Activated naive CD4-positive, alpha-beta T cell treated with anti-CD3 and anti-CD28 coated beads, Interleukin-2, amount 10 ng/mL, durations not matched to agents 7 days and 5 days (primary cell): ENCODE measurements at places on chromosomes 3 and 15.

DNA sequence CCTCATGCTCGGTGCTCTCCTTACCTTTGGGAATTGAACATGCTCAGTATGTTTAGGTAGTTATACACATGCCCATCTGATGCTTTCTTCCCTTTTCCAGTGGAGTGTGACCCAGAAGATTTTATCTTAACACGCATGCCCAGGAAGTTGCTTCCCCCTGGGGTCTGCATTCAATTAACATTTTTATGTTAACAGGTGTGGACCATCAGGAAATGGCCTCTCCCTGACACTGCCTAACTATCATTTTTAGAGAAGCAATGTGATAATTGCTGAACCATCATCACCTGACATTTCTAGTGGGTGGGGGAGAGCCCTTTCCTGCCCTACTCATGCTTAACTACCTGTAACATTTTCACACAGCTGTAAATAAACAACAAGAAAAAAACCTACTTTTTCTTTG lies 55.1 kb upstream of the TGFBR2 start:
- no peak overlapping the region for H3K27ac ChIP-seq
- no peaks in the 10 kb centered on the region for H3K27me3 ChIP-seq
- no peaks in the 10 kb centered on the region for H3K36me3 ChIP-seq
- DNase-seq, result no peak

GRCh38 chr3:150414959-150415358 lies 6.9 kb downstream of the TSC22D2 start:
- H3K27ac ChIP-seq, result no peak overlapping the region
- H3K27me3 ChIP-seq, result no peaks in the 10 kb centered on the region
- H3K4me3 ChIP-seq, result no peak overlapping the region
- peaks cover 66% of the 10 kb centered on the region for H3K4me1 ChIP-seq

DNA sequence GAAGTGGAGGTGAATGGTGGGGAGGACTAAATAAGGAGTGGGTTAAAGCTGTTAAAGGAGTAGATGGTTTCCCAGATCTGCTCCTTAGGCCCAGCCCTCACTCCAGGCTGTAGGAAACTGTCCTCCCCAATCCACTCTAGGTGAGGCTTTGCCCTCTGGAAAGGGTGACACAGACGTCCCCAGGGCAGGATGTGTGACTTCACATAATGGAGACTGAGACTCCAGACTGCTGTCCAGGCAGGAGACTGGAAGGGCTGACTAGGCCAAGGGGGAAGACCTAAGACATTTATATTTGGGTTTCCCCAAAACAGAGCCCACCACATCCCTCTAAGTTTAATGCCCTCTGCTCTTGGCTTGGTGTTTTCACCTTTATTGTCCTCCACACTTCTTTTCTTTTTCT lies 488.5 kb downstream of the SHQ1 start:
- no peak overlapping the region for H3K4me3 ChIP-seq
- DNase-seq, result no peak
- no peak overlapping the region for H3K27ac ChIP-seq
- no peaks in the 10 kb centered on the region for H3K27me3 ChIP-seq
- H3K36me3 ChIP-seq, result no peaks in the 10 kb centered on the region

- H3K36me3 ChIP-seq, result no peaks in the 10 kb centered on the region
- no peak overlapping the region for H3K4me3 ChIP-seq
- H3K27me3 ChIP-seq, result no peaks in the 10 kb centered on the region
Observed at GRCh38 chr3:1272546-1273265, 179.9 kb downstream of the CNTN6 start.

DNA sequence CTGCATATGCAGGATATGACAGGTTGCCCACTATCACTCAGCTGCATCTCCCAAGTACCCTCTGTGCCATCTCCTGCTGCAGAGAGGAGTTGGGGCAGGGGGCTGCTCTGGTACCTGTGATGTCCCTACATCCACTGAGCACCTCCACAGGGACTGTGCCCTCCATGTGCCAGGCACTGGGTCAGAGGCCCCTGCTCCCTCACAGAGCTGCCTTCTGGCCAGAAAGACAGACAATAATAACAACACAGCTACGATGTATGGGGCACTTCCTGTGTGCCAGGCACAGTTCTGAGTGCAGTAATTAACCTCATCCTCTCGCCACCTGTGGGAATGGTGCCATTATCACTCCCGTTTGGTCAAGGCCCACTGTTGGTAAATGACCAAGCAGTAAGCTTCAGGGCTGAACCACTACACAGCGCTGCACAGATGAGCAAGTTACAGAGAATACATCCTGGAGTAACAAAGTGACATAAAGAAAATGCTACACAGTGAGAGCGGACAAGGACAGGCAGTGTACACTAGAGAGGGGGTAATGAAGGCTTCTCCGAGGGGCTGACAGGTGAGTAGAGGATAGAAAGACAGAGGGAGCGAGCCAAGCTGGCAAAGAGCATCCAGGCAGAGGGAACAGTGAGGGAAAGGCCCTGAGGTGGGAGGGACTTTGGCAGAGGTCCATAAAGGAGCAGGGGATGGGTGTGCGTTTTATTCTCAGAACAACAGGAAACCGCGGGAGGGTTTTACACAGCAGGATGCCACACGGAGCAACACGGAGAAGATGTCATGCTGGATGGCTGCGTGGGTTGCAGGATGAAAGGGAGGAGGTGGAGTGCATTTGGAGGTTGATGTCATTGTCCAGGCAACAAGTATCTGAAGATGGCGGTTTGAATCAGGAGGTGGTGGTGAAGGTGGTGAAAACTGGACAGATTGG lies 13.6 kb downstream of the WNT7A start:
- H3K36me3 ChIP-seq, result peaks cover 2% of the 10 kb centered on the region
- H3K27ac ChIP-seq, result peak overlapping the region; percentile 96
- peaks cover 36% of the 10 kb centered on the region for H3K27me3 ChIP-seq

DNA sequence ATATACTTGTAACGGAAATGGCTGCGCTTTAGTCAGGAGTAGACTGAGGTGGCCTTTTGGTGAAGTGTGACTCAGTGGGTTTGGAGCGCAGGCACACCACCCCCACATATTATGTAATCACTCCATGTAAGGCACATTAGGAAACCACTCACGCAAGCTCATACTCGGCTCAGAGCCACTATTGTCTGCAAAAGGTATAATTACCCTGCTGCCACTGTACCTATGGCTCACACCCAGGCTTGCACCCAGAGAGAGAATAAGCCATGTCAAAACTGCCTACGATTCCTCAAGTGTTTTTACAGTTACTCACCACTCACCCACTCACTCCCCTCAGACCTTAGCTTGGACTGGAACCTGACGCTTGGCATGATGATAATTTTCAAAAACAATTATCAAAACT lies 611.9 kb upstream of the CCDC54 start:
- no peaks in the 10 kb centered on the region for H3K36me3 ChIP-seq
- no peaks in the 10 kb centered on the region for H3K4me1 ChIP-seq
- no peak overlapping the region for H3K27ac ChIP-seq
- DNase-seq, result no peak

GRCh38 chr3:83092521-83093221 lies 1331.2 kb upstream of the GBE1 start:
- DNase-seq, result no peak
- H3K4me1 ChIP-seq, result no peaks in the 10 kb centered on the region
- no peak overlapping the region for H3K27ac ChIP-seq
- H3K27me3 ChIP-seq, result no peaks in the 10 kb centered on the region
- H3K36me3 ChIP-seq, result no peaks in the 10 kb centered on the region
- H3K4me3 ChIP-seq, result no peak overlapping the region

DNA sequence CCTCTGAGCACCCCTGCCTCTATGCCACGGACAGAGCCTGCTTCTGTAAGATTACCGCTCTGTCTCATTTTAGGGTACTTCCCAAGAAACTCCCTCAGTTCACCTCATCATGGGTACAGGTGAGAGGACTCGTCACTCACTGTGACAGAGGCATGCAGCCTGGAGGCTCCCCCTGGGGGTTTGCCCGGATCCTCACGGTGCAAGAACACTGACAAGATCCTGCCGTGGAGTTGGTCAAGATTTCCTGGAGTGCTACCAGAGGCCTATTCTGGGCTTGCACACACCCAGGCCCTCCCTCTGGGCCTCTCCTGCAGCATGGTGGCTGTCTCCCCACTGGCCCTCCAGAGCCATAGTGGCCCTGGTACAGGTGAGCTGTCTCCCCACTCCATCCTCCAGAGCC lies 103.1 kb upstream of the TNIK start:
- no peaks in the 10 kb centered on the region for H3K27me3 ChIP-seq

GRCh38 chr3:9102240-9102981 lies 139.1 kb upstream of the RAD18 start:
- no peak for DNase-seq
- H3K36me3 ChIP-seq, result no peaks in the 10 kb centered on the region
- H3K4me1 ChIP-seq, result no peaks in the 10 kb centered on the region
- H3K27ac ChIP-seq, result no peak overlapping the region
- H3K4me3 ChIP-seq, result no peak overlapping the region
